Glutamatergic neuron (in vitro differentiated cells): ENCODE measurements at places on chromosomes 13 and 19.
A peak's percentile ranks its signal among the peaks of the same experiment; 100 is the strongest.

DNA sequence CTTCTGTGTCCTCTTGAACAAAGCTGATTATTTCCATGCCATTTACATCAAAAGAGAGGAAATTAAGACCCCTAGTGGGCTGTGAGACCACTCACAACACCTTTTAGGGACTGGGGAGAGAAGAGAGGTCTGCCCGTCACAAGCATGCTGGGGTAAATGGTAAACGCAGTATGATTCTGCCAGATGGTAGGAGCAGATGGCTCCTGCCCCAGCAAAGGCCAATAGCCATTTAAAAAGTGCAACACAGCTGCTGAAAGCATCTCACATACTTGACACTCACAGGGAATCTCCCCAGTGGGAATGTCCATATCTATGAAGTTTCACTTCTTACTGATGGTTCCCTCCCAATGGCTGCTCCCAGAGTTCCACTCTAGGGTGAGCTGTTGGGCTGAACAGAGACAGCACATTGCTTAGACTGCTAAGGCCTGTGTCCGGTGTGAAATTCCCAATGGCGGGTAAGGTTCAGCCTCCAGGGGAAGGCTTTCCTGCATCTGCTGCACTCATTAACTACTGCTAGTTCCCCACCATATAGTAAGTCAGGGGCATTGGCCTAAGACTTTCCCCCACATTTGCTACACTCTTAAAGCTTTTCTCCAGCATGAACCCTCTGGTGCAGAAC lies 7.4 kb downstream of the ZNF671 start:
- peak overlapping the region; percentile 89 for H3K27ac ChIP-seq
- H3K4me3 ChIP-seq: peak overlapping the region; percentile 66
- peaks cover 60% of the 10 kb centered on the region for H3K36me3 ChIP-seq
- peak; percentile 34 for DNase-seq
- peaks cover 22% of the 10 kb centered on the region for H3K27me3 ChIP-seq

GRCh38 chr19:17325881-17326594 lies 8.6 kb downstream of the ANO8 start:
- peak overlapping the region; percentile 22 for H3K27ac ChIP-seq
- H3K27me3 ChIP-seq: peaks cover 11% of the 10 kb centered on the region
- no peak for DNase-seq
- H3K36me3 ChIP-seq: no peaks in the 10 kb centered on the region

DNA sequence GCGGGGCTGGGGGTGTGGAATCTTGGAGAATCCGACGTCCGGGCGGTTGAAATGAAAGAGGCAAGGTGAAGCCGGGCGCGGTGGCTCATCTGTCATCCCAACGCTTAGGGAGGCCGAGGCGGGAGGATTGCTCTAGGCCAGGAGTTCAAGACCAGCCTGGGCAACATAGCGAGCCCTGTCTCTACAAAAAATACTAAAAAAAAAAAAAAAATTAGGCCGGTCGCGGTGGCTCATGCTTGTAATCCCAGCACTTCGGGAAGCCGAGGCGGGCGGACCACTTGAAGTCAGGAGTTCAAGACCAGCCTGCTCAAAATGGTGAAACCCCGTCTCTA lies 225 bp upstream of the GARIN5A start:
- peaks cover 14% of the 10 kb centered on the region for H3K27me3 ChIP-seq
- H3K4me1 ChIP-seq: peaks cover 3% of the 10 kb centered on the region
- no peak for DNase-seq

DNA sequence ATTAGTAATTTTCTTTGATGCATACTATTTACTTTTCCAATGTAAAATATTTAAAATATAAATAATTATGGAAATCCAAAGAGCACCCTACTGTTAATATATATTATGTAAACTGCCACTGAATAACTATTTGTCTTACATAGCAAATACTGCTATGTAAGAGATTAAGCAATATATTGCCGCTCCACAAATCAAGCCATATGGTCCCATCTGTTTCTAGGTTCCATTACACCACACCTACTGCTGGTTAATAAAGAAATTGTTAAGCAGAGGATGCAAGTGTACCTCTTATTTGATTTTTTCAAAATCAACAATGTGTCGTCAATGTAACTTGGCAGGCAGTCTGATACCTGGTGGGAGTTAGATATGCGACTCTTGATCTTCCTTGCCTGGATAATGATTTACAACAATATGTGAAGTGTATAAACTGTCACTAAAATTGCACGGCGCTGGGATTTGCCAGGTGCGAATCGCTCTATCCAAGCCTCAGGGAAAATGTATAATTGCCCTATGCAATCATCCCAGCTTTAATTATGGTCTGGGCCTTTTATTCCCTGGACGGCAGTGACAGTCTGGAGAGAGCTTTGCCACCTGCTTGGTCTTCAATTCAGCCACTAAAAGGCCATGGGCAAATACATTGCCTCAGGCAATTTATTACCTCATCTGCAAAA lies 16.0 kb downstream of the SMAD9 start:
- H3K36me3 ChIP-seq: peaks cover 20% of the 10 kb centered on the region
- H3K27me3 ChIP-seq: peaks cover 18% of the 10 kb centered on the region
- peak overlapping the region; percentile 97 for H3K27ac ChIP-seq
- peak; percentile 59 for DNase-seq

- H3K36me3 ChIP-seq: no peaks in the 10 kb centered on the region
- H3K27ac ChIP-seq: no peak overlapping the region
- no peak for DNase-seq
- no peaks in the 10 kb centered on the region for H3K27me3 ChIP-seq
- no peaks in the 10 kb centered on the region for H3K4me1 ChIP-seq
These were observed 7.2 kb downstream of the SULT2A1 start for GRCh38 chr19:47878906-47879305.

GRCh38 chr19:40907968-40908735 lies 26.1 kb upstream of the CYP2A7 start:
- no peaks in the 10 kb centered on the region for H3K4me1 ChIP-seq
- H3K27me3 ChIP-seq: peaks cover 5% of the 10 kb centered on the region
- DNase-seq: peak; percentile 25
- H3K36me3 ChIP-seq: peaks cover 13% of the 10 kb centered on the region
- no peak overlapping the region for H3K4me3 ChIP-seq

DNA sequence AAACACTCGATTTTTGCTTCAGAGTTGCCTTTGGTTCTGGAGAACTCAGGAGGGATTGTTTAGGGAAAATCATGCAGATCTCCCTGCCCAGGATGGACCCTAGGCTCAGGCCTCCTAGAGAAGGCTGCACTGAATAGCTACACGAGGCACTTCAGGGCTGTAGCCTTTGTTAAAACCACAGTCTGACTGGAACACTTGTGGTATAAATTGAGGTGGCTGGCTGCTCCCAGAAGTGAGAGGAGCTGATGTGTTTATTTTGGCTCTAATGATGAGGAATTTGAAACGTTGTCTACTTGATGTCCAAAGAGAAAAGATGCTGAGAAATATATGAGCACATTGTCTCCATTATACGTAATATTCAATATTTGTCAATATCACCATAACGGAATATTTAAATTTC lies 762.1 kb upstream of the ARGLU1 start:
- H3K4me1 ChIP-seq: no peaks in the 10 kb centered on the region
- H3K36me3 ChIP-seq: no peaks in the 10 kb centered on the region
- no peak overlapping the region for H3K4me3 ChIP-seq
- H3K27ac ChIP-seq: no peak overlapping the region
- no peak for DNase-seq

DNA sequence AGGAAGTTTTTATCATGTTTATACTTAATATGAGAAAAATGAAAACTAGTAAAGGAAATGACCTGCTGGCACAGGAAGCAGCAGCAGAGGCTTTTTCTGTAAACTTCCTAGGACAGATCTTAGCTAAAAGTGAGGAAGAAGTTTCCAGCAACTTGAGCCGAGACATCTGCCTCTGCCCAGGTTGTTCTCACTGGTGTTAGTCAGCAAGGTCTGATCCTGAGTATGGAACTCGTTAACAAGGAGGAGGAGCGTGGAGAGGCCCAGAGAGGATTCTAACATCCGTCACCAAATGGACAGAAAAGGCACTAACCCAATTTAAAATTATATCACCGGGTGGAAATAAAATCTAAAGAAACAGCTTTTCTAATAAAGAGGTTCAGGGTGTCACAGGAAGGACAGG lies 43.6 kb downstream of the PHF11 start:
- H3K27me3 ChIP-seq: no peaks in the 10 kb centered on the region
- H3K4me1 ChIP-seq: no peaks in the 10 kb centered on the region
- H3K27ac ChIP-seq: peak overlapping the region; percentile 8
- no peaks in the 10 kb centered on the region for H3K36me3 ChIP-seq
- DNase-seq: no peak

- peak; percentile 83 for DNase-seq
- peak overlapping the region; percentile 95 for H3K27ac ChIP-seq
- H3K4me1 ChIP-seq: peaks cover 46% of the 10 kb centered on the region
- peaks cover 5% of the 10 kb centered on the region for H3K36me3 ChIP-seq
- peak overlapping the region; percentile 81 for H3K4me3 ChIP-seq
These were observed 11.0 kb downstream of the TSHZ3 start for GRCh38 chr19:31338069-31338776.

- H3K36me3 ChIP-seq: no peaks in the 10 kb centered on the region
- H3K4me1 ChIP-seq: peaks cover 3% of the 10 kb centered on the region
- peak; percentile 31 for DNase-seq
- no peak overlapping the region for H3K4me3 ChIP-seq
- H3K27me3 ChIP-seq: no peaks in the 10 kb centered on the region
These were observed 207.9 kb downstream of the TM9SF2 start for GRCh38 chr13:99709134-99709533.

GRCh38 chr13:76937281-76937820 lies 11.0 kb upstream of the ACOD1 start:
- H3K4me1 ChIP-seq: peaks cover 2% of the 10 kb centered on the region
- H3K36me3 ChIP-seq: peaks cover 6% of the 10 kb centered on the region
- no peak for DNase-seq
- H3K27me3 ChIP-seq: no peaks in the 10 kb centered on the region
- no peak overlapping the region for H3K4me3 ChIP-seq

DNA sequence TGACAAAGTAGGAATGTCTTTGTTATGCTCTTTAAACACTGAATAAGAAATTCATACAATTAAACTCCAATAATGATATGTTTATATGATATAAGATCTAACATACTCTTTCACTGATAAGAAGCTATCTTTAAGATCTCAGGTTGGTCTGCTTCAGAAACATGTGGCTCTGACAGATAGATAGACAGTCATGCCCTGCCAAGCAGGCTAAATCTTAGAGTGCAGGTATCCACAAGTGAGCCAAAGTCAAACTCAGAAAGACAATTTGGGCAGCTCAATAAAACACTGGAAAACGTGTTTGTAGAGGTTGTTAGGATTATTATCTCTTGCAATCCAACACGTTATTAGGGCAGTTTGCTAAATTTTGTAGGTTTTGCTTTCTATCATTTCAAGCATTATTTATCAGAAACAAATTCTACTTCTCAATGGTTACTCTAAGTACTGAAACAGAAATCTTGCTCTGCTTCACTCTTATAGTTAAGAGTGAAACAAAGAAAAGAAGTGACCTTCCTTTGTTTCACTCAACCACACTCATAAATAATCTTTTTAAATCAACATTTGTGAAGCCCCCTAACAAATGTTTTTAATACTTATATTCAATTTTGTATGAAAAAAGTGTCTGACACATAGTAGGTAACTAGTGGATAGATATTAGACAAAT lies 1255.6 kb downstream of the DIAPH3 start:
- peaks cover 2% of the 10 kb centered on the region for H3K4me1 ChIP-seq
- H3K4me3 ChIP-seq: no peak overlapping the region
- no peak for DNase-seq
